Stimulated activated CD4-positive, alpha-beta T cell treated with anti-CD3 and anti-CD28 coated beads, Interleukin-15, amount 100 ng/mL, for 1 hour (primary cell): ENCODE measurements at places on chromosomes 7 and 10.

- DNase-seq, result no peak
Observed at GRCh38 chr7:144763291-144763690, 72.6 kb downstream of the TPK1 start.

GRCh38 chr7:131501422-131501821 is 55.0 kb downstream of the PODXL start:
- no peak for DNase-seq

DNA sequence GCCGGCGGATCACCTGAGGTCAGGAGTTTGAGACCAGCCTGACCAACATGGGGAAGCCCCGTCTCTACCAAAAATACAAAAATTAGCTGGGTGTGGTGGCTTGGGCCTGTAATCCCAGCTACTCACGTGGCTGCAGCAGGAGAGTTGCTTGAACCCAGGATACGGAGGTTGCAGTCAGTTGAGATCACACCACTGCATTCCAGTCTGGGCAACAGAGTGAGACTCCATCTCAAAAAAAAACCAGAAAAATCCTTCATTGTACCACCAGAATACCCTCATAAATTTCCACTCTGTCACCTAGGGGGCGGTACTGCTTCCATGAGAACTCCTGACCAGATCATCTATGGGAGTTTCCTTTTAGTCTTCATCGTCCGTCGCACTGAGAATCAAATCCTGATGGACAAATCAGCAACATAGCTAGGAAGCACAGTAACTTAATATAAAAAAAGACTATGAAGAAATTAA is 225.8 kb upstream of the KLF14 start:
- DNase-seq, result no peak

DNA sequence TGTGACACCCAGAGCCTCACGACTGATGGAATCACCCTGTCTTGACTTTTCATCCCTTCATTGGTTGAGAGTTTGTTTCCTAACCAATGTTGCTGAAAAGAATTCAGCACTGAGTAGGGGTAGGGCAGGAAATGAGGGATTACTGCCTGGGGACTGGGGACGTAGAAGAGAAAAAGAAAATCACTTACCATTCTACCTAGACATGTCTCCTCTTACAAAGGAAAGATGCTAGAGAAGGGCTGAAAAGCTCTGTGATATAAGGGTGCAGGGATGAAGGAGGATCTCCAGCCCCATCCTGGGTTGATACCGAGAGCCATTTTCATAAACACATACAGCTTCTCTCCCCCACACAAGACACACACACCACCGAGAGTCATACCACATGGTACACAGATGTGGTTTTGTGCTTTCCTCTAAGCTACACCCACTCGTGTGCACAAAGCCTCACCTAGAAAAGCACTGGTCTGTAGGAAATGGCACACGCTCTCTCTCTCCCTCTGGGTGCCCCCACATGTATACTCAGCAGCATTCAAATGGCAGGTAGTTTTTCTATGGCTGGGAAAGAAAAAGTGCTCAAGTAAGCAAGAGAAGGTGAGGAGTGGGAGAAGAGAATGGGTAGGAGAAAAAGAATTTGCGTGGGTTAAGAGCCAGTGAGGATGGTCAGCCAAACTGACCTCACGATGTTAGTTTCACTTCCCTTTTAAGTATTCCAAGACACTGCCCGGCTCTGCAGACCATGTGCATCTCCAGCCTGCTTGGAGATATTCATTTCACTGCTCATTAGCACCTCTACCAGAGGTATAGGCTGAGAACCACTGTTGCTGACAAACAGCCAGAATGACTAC is 85.8 kb downstream of the CALD1 start:
- no peak for DNase-seq

DNA sequence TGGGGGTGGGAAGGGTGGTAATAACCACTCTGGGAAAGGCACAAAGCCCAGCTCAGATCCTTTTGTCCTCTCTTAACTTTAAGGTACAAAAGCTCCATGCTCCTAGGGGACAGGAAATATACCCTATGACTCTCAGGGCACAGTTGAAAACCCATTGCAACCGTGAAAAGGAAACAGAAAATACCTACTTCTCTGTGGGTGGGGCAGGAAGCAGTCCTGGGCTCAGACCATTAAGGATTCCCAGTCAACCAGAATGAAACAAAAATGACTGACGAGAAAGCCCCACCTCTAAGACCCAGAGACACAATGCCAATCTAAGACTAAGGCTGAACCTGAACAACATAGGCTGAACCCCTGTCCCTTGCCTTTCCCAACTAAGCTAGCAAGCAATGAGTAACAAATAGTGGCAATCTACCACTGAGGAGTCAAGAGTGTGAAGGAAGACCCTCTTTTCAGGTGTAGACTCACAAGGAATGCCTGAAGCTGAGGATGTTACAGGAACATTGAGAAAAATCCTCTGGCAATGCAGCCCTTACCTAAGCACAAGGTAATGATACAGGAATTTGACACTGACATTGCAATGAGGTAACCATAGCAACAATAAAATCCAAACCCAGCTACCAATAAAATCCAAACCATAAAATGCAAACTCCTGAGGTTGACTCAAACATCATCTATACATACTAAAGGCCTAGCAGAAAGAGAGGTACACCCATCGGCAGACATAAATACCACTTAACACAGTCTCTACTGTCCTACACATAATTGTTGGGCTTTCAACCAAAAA is 380.1 kb downstream of the HPSE2 start:
- no peak for DNase-seq
